ENCODE measurements at places on chromosomes 4 and X.

- DNase-seq, result no peak
Measured at GRCh38 chr4:148299337-148299736, 142.9 kb downstream of the NR3C2 start.

DNA sequence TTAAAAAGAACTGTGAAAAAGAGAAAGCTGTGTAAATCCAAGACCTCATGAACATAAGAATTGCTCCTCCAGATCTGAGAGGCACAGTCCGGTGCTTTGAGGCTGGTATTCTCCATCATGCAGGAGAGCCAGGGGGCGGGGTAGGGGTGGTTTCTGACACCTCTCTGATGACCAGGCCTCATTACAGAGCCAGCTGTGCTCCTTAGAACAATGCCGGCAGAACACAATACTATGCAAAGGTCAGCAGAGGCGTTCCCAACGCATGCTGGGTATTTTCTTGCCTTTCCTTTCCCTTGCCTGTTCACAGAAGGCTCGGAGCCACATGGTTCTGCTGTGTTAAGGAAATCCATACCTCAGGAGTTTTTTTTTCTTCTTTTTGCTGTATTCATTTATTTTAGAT lies 91.2 kb upstream of the SOD3 start:
- DNase-seq, result no peak

- DNase-seq, result no peak
Measured at GRCh38 chrX:78658845-78659744, at the start of gene RTL3. Gene RTL3 (minus strand): TSS chrX:78659328. CDS start chrX:78658420, 908 bp downstream.

- no peak for DNase-seq
Measured at GRCh38 chr4:147122685-147123084, 177.0 kb upstream of the TTC29 start.

GRCh38 chr4:3759236-3759635 lies 6.9 kb upstream of the ADRA2C start:
- no peak for DNase-seq

GRCh38 chr4:148589182-148589581 lies 147.0 kb upstream of the NR3C2 start:
- DNase-seq, result no peak

All from activated naive CD4-positive, alpha-beta T cell treated with anti-CD3 and anti-CD28 coated beads, Interleukin-2, amount 50 U/mL, for 72 hours (primary cell).